Aorta (tissue), 5 donors: ENCODE measurements at places on chromosomes 12 and 14. TPM values are rescaled to one million over a fixed set of nuclear protein-coding genes. Genes with fewer than 3 reads are reported as not detected.

The INHBE gene
- total RNA-seq, result not detected

- H3K27ac ChIP-seq, result no peak overlapping the region
- peaks cover 2% of the 10 kb centered on the region for H3K4me1 ChIP-seq
- peaks cover 1% of the 10 kb centered on the region for H3K36me3 ChIP-seq
Measured at GRCh38 chr14:71004481-71004880, 97.2 kb downstream of the PCNX1 start.

- peak; percentile 61 for DNase-seq
- H3K27ac ChIP-seq, result peak overlapping the region; percentile 38
- H3K36me3 ChIP-seq, result no peaks in the 10 kb centered on the region
- H3K4me3 ChIP-seq, result peak overlapping the region; percentile 74
- H3K27me3 ChIP-seq, result no peaks in the 10 kb centered on the region
Measured at GRCh38 chr14:99604766-99605298, 825 bp upstream of the CCDC85C start.

The ARMH4 gene
- 14.6 TPM for total RNA-seq

The CCDC197 gene
- total RNA-seq, result 0.60 TPM

The ADAM21 gene
- 0.13 TPM for total RNA-seq

DNA sequence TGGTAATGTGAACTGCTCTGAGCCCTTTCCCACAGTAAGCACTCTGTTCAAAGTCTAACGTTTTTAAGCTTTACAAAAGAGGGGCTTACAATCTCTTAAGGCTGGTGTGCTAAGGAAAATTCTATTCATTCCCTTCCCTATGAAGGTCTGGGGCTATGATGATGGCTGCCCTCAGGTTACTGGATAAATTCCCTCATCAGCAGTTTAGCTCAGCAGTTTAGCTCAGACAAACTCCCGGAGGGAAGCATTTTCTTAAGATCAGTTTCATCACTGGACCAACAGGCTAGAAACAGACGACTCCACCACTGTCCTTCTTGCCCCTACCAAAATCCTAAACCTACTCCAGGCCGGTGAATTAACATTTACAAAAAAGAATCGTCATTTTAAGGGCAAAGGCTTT lies 19.1 kb downstream of the ERP29 start:
- H3K4me3 ChIP-seq, result no peak overlapping the region
- H3K4me1 ChIP-seq, result no peaks in the 10 kb centered on the region
- DNase-seq, result no peak
- peaks cover 2% of the 10 kb centered on the region for H3K36me3 ChIP-seq
- no peaks in the 10 kb centered on the region for H3K27me3 ChIP-seq
- H3K27ac ChIP-seq, result no peak overlapping the region

The EPS8 gene
- 165 TPM for total RNA-seq

DNA sequence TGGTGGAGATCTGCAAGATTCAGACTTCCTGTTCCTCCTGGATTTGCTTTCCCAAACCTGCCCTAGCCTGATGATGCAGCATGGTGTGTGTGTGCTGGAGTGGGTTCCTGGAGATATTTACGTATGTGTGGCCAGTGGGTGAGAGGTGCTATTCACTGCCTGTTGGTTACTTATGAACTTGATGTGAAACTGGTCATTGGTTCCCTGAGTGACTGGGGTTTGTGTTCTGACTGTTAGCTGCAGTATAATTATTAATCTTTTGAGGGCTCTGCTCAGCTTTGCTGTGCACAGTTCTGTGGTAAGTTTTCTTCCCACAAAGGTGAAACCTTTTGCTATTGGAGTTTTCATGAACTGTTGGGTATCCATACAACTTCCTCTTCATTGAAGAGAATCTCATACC lies 541.8 kb upstream of the FBXO33 start:
- no peaks in the 10 kb centered on the region for H3K27me3 ChIP-seq
- no peak overlapping the region for H3K4me3 ChIP-seq
- H3K36me3 ChIP-seq, result no peaks in the 10 kb centered on the region
- peaks cover 2% of the 10 kb centered on the region for H3K4me1 ChIP-seq
- no peak for DNase-seq
- H3K27ac ChIP-seq, result no peak overlapping the region

- H3K27ac ChIP-seq, result no peak overlapping the region
- H3K4me1 ChIP-seq, result no peaks in the 10 kb centered on the region
- H3K4me3 ChIP-seq, result no peak overlapping the region
- H3K27me3 ChIP-seq, result no peaks in the 10 kb centered on the region
- no peak for DNase-seq
Measured at GRCh38 chr12:130474599-130475269, 137.0 kb downstream of the PIWIL1 start.

The IL22 gene
- total RNA-seq, result not detected

- no peaks in the 10 kb centered on the region for H3K27me3 ChIP-seq
- DNase-seq, result no peak
- no peaks in the 10 kb centered on the region for H3K4me1 ChIP-seq
Measured at GRCh38 chr14:65369560-65369959, 43.0 kb upstream of the FUT8 start.

DNA sequence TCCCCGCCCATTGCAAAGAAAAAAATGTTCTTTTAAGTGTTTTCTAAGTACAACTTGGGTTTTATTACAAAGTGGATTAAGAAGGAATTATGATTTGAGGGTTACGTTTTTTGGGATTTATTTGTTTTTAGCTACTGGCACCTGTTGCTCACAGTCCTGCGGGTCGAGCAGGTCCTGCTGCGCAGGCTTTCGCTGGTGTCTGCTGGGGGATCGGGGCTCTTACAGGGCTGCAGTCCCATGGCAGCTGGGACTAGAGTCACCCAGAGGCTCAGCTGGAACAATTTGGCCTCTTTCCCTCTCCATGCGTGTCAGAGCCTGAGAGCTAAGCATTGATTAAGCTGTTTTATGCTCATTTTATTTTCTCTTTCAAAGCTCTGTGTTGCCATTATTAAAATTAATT lies 55.6 kb upstream of the DYNC1H1 start:
- DNase-seq, result no peak
- no peaks in the 10 kb centered on the region for H3K27me3 ChIP-seq
- H3K36me3 ChIP-seq, result peaks cover 9% of the 10 kb centered on the region
- H3K4me1 ChIP-seq, result no peaks in the 10 kb centered on the region
- no peak overlapping the region for H3K27ac ChIP-seq

The CCDC175 gene
- total RNA-seq, result 1.1 TPM

The KRT75 gene
- total RNA-seq, result not detected

The FITM1 gene
- 0.71 TPM for total RNA-seq

GRCh38 chr12:86256163-86256562 lies at the start of gene MGAT4C:
Gene MGAT4C, minus strand, starts transcription at chr12:86256391.
- H3K4me1 ChIP-seq, result no peaks in the 10 kb centered on the region
- no peaks in the 10 kb centered on the region for H3K27me3 ChIP-seq
- no peak within 1 kb of the TSS for H3K27ac ChIP-seq
- no peak within 1 kb of the TSS for H3K4me3 ChIP-seq
- no peak for DNase-seq

GRCh38 chr14:92704821-92705220 lies 43.6 kb downstream of the LGMN start:
- H3K36me3 ChIP-seq, result no peaks in the 10 kb centered on the region
- H3K27ac ChIP-seq, result no peak overlapping the region
- DNase-seq, result peak; percentile 53
- no peaks in the 10 kb centered on the region for H3K4me1 ChIP-seq
